ENCODE measurements at places on chromosomes 4 and X. TPM values are rescaled to one million over a fixed set of nuclear protein-coding genes. Genes with fewer than 3 reads are reported as not detected.
A peak's percentile ranks its signal among the peaks of the same experiment; 100 is the strongest.

GRCh38 chr4:116636917-116637316 lies 448.5 kb downstream of the TRAM1L1 start:
- DNase-seq: no peak

- DNase-seq: no peak
Observed at GRCh38 chr4:19002170-19002569, 980.6 kb upstream of the LCORL start.

GRCh38 chr4:7971881-7972500 lies 32.3 kb upstream of the AFAP1 start:
- no peak for DNase-seq

GRCh38 chr4:89307446-89308160 lies at the start of gene GPRIN3:
Gene GPRIN3, minus strand, starts transcription at chr4:89307800. Its CDS starts 57,690 bp downstream, at chr4:89250110.
- DNase-seq: peak; percentile 50

Gene PLK4
- total RNA-seq: 24.7 TPM

Gene AKAP17A
- 52.7 TPM for total RNA-seq

GRCh38 chr4:157389741-157390140 lies 169.2 kb downstream of the GRIA2 start:
- DNase-seq: no peak
